Inflammatory macrophage (primary cell): ENCODE measurements at places on chromosomes 3 and 15.
A peak's percentile ranks its signal among the peaks of the same experiment; 100 is the strongest.

DNA sequence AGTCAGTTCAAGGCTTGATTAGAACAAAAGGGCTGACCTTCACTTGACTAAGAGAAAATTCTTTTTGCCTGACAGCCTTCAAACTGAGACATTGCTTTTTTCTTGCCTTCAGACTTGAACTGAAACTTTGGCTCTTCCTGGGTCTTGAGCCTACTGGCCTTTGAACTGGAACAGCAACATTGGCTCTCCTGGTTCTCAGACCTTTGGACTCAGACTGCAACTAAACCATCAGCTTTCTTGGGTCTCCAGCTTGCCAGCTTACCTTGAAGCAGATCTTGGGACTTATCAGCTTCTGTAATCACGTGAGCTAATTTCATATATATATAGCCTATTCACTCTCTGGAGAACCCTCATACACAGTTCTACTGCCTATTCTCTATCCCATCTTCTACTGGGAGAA, 19.5 kb upstream of the WDR49 start:
- no peak for DNase-seq

GRCh38 chr3:124213641-124214040, 221.7 kb upstream of the ROPN1 start:
- DNase-seq = no peak

DNA sequence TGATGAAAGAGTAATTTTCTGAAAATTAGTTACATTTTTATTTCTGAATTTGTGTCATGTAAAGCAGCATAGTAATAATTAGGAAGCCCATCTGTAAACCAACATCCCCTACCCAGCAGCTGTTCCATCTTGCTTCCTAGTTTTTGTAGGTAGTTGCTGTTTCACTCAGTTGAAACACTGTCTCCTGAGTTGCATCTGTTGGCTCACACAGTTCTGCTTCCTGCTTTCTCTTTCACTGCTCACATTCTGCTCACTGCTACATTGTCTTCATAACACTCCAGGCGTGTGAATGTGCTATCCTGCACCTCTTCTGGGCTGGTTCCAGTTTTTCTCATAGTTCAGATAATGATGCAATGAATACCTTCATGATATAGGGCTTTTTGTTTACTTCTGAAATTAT, 123.4 kb downstream of the EPHB1 start:
- DNase-seq = peak; percentile 3

DNA sequence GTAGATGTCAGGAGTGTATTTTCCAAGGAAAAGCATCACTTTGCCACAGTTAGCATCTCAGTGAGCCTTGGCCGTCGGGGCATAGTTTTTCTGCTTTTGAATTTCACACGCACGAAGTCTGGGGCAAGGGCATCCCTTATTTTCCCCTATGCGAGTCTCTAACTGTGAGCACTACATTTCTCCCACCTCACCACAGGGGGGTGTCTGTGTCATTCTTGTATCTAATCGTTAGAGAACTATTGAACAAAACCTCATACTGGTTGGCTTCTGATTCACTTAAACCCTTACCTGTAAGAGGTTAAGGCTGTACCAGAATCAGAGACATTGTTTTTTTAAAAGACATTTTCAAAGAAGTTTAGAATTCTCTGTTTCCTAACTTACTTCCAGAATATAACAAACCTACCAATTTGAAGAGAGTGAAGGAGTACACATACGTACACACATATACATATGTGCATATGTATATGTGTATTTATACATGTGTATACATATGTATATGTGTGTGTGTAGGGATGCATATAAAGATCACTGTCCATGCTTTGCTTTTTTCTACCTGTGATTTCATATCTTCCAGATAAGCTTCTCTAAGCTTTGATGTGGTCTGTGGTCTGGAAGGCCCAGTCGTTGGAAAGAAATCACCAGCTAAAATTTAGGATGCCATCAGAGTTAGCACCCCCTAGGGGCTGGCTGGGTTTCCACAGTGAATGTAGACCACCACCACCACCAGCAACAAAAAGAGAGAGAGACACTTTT, 49.4 kb downstream of the MYZAP start:
- no peak for DNase-seq

DNA sequence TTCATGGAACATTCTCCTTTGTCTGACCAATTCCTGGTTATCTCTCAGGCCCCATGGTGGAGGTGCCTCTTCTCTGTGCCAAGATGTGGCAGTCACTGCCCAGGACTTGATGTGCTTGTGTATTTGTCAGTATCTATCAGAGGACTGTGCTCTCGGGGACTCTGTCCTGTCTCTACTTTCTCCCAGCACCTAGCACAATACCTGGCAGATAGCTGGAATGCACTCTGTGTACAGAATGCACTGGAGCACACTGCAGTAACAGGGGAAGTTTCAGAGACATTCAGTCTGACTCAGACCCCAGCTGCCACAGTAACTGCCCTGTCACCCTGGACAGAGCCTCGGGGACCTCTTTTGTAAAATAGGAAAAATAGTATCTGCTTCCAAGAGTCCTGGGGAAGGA, 34.6 kb upstream of the SV2B start:
- DNase-seq = no peak
